ENCODE measurements at places on chromosomes 13 and 19.

GRCh38 chr19:10617409-10618121 is 7.8 kb upstream of the SLC44A2 start:
- H3K27me3 ChIP-seq, result no peaks in the 10 kb centered on the region
- H3K4me3 ChIP-seq, result no peak overlapping the region
- H3K36me3 ChIP-seq, result no peaks in the 10 kb centered on the region
- H3K27ac ChIP-seq, result no peak overlapping the region

DNA sequence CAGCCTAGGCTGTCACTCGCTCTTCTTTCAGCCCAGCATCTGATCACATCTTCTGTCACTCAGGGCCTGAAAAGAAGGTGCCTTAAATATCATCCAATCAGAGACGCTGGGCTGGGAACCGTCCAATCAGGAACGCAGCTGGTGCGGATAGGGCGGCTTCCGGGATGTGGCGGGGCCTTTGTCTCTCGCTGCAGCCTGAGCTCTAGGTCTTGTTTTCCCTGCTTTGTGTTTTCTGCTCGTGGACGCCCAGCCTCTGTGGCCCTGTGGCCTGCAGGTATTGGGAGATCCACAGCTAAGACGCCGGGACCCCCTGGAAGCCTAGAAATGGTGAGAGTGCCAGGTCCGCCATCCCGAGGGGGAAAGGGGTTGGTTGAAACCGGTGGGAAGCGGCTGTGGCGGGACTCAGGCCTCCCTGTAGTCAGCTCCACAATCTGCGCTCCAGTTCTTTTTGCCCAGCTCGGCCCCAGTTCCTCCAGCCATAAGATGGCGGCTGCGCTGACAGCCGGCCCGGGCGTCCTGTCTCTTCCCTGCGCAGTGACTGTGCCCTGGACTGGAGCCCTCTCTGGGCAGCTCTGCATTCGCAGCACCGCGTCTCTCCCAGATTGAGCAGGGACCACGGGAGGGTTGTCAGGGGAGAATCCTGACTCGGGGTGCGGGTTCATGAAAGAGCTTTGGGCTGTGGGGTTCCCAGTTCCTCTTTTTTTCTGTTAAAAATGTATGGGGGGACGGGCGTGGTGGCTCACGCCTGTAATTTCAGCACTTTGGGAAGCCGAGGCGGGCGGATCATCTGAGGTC is at the start of gene ZNF85:
Gene ZNF85, plus strand, starts transcription at position 175 of the 795 bp plus-strand sequence. Its CDS starts 150 bp downstream, at position 325.
- peak within 1 kb of the TSS; percentile 100 for H3K4me3 ChIP-seq
- H3K27me3 ChIP-seq, result no peaks in the 10 kb centered on the region
- peak within 1 kb of the TSS; percentile 100 for H3K27ac ChIP-seq
- DNase-seq, result peak; percentile 81
- H3K4me1 ChIP-seq, result peaks cover 43% of the 10 kb centered on the region
- H3K36me3 ChIP-seq, result peaks cover 26% of the 10 kb centered on the region

- H3K27me3 ChIP-seq, result no peaks in the 10 kb centered on the region
- DNase-seq, result no peak
- no peak overlapping the region for H3K4me3 ChIP-seq
- peak overlapping the region; percentile 73 for H3K27ac ChIP-seq
- peaks cover 3% of the 10 kb centered on the region for H3K36me3 ChIP-seq
Measured at GRCh38 chr13:111183959-111184358, 68.8 kb downstream of the ARHGEF7 start.

- no peaks in the 10 kb centered on the region for H3K27me3 ChIP-seq
- H3K4me3 ChIP-seq, result no peak overlapping the region
- peak; percentile 42 for DNase-seq
- H3K36me3 ChIP-seq, result no peaks in the 10 kb centered on the region
Measured at GRCh38 chr19:12769689-12770088, 5.7 kb downstream of the HOOK2 start.

DNA sequence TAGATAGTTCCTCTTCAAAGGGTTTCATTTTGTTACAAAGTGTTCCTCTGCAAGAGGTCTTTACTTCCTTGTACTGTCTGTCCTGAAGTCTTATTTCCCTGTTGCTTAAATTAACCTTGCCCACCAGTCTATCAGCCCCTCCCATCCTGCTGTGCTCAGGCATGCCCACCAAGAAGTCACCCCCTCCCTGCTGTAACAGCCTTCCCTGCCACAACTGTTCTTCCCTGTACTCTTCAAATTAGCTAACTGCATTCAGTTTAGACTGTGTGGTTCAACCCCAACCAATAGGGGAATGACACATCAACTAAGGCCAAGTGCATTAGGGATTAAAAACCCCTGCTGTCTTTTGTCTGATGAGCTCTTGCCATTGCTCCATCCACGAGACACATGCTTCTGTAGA is 34.4 kb upstream of the ZNF562 start:
- H3K27ac ChIP-seq, result no peak overlapping the region
- no peak overlapping the region for H3K4me3 ChIP-seq
- H3K4me1 ChIP-seq, result no peaks in the 10 kb centered on the region
- H3K36me3 ChIP-seq, result peaks cover 2% of the 10 kb centered on the region
- DNase-seq, result no peak
- H3K27me3 ChIP-seq, result peaks cover 16% of the 10 kb centered on the region

DNA sequence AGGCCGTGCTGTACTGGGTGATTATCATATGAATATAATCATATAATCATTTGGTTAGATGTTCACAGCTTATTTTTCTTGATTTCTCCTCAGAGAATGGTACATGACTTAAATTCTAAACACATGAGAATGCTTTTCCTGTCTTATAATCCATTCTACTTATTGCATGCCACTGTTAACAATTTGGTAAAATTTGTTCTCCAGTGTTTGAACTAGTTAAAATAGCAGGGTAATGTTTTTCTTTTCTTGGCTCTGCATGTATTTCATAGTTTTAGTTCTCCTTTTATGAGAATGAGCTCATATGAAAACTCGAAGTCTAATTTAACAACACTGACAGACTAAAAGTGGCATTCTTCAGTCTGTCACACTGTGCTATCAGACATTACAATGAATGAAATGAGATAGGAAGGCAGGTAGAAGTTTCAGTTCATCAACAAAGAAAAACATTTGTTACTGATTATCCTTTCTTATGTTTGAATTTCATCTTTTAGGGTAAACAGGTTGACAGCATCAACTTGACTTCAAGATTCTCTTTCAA is 10.2 kb downstream of the SPRYD7 start:
- no peaks in the 10 kb centered on the region for H3K27me3 ChIP-seq
- DNase-seq, result no peak
- no peaks in the 10 kb centered on the region for H3K4me1 ChIP-seq
- peaks cover 3% of the 10 kb centered on the region for H3K36me3 ChIP-seq
- no peak overlapping the region for H3K4me3 ChIP-seq

DNA sequence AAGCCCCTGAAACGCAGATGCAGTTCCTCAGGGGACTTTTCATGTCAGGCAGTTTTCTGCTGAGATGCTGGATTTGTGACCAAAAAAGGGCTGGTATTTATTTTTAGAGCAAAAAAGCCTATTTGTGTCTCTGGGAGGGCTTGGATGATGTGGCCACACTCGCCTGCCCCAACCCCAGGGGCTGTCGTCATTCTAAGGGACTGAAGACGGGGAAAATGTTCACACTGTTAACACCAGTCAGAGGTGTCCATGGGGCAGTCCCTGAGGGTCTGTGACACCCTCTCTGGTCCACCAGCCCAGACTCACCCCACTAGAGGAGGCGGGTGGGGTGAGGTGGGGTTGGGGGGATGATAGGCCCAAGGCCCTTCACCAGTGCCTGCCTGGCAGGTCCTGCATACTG is 15.9 kb upstream of the EPHX3 start:
- peaks cover 12% of the 10 kb centered on the region for H3K4me1 ChIP-seq
- H3K27ac ChIP-seq, result no peak overlapping the region
- H3K4me3 ChIP-seq, result no peak overlapping the region
- peaks cover 5% of the 10 kb centered on the region for H3K27me3 ChIP-seq
- DNase-seq, result no peak

GRCh38 chr13:66348745-66349690 is 881.1 kb downstream of the PCDH9 start:
- no peak overlapping the region for H3K4me3 ChIP-seq
- H3K27me3 ChIP-seq, result no peaks in the 10 kb centered on the region
- H3K27ac ChIP-seq, result no peak overlapping the region
- no peaks in the 10 kb centered on the region for H3K36me3 ChIP-seq

DNA sequence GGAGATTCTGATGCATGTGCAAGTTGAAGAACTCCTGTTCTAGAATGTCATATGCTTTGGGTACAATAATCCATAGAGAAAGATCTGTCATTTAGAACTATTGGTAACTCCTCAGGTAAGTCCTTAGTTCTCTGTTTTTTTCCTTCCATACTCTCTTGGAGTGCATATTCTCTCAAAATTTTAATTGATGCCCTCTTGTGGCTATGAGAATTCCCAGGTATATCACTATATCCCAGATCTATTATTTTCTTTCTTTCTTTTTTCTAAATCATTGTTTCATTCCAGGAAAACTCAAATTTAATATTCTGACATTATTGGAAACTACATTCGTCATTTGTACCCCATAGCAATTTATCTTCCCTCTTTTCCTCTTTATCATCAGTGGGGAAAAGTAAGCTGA is 485.4 kb downstream of the KLF5 start:
- H3K27ac ChIP-seq, result no peak overlapping the region
- no peak for DNase-seq
- H3K27me3 ChIP-seq, result no peaks in the 10 kb centered on the region
- H3K36me3 ChIP-seq, result no peaks in the 10 kb centered on the region
- H3K4me3 ChIP-seq, result no peak overlapping the region
- H3K4me1 ChIP-seq, result peaks cover 7% of the 10 kb centered on the region

DNA sequence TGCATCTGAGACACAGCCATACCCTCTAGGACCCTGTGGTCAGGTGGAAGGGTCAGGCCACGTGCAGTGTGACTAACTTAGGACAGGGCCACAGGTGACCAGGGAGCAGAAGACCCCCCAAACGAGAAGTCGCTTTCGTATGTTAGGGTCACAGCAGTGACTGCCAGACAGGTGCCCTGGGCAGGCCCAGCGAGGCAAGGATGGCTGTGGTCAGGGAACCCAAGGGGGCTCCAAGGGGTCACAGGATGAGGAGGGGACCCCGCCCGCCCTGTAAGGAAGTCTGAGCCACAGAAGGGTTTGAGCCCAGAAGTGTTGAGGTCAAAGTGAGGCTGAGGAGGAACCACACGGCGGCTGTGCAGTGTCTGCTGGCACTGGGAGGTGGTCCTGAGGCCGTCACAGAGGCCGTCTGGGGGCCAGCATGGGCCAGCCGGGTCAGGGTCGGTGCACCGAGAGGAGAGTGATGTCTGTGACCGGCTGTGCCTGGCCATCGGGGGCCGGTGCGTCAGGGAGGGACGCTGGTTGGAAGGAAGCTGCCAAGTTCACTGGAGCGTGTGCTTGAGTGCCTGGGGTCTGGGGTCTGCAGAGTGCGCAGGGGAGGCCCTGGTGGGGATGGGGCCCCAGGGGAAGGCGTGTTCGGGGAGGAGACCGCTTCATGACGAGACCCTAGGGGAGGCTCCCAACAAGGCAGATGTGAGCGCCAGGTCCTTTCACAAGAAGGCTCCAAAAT is 24.8 kb upstream of the TMEM255B start:
- no peaks in the 10 kb centered on the region for H3K36me3 ChIP-seq
- no peak for DNase-seq
- H3K27me3 ChIP-seq, result no peaks in the 10 kb centered on the region
- no peak overlapping the region for H3K4me3 ChIP-seq
- H3K27ac ChIP-seq, result no peak overlapping the region

DNA sequence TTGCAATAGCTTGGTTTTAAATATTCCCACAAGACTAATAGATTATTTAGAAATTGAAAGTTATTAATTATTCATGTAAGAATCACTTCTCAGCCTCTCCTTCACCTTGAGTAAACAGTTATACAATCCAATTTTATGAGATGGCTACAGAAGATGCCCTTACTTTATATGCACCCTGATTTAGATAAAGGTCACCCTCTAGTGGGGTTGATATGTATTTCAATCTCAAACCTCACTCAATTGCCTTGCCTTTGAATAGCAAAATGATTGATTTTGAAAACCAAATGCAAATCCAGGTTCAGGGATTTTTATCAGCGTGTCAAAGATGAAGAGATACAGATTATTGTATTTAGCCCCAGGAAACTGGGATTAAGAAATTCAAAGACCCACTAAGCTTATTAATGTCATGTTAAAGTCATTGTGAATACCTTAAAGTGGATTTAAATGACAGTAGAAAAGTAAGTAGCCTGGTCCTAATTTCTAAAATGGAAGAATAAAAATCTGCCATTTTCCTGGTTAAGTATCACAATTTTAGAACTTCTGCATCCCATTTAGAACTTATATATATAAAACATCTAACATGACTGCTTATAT is 305.1 kb downstream of the ITGBL1 start:
- peaks cover 22% of the 10 kb centered on the region for H3K27me3 ChIP-seq
- H3K36me3 ChIP-seq, result no peaks in the 10 kb centered on the region
- peaks cover 27% of the 10 kb centered on the region for H3K4me1 ChIP-seq
- no peak for DNase-seq
- H3K4me3 ChIP-seq, result no peak overlapping the region

DNA sequence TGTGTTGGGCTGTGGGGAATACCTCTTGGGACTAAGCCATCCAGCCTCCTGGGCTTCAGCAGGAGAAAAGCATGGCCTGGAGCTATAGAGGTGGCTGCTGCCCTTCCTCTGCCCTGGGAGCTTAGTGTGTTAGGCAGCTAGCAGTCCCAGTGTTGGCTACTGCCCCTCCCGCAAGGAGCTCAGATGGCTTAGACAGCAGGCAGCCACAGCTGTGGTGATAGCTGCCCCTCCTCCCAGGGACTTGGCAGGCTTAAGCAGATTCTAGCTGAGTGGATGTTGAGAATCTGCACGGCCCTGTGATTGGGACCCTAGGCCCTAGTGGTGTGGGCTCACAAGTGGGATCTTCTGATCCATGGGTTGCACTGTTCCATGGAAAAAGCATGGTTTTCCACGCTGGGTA is 264.5 kb downstream of the TDRD3 start:
- H3K27me3 ChIP-seq, result no peaks in the 10 kb centered on the region
- no peak overlapping the region for H3K27ac ChIP-seq
- H3K4me3 ChIP-seq, result no peak overlapping the region
- DNase-seq, result no peak
- H3K4me1 ChIP-seq, result no peaks in the 10 kb centered on the region
- no peaks in the 10 kb centered on the region for H3K36me3 ChIP-seq

- DNase-seq, result no peak
- H3K27ac ChIP-seq, result no peak overlapping the region
- H3K4me1 ChIP-seq, result no peaks in the 10 kb centered on the region
- no peak overlapping the region for H3K4me3 ChIP-seq
- H3K27me3 ChIP-seq, result peaks cover 2% of the 10 kb centered on the region
- peaks cover 67% of the 10 kb centered on the region for H3K36me3 ChIP-seq
Measured at GRCh38 chr19:56423985-56424353, 19.8 kb downstream of the ZNF583 start.

GRCh38 chr19:4061178-4061682 is 5.5 kb downstream of the ZBTB7A start:
- DNase-seq, result no peak
- H3K4me1 ChIP-seq, result peaks cover 6% of the 10 kb centered on the region
- H3K36me3 ChIP-seq, result no peaks in the 10 kb centered on the region
- no peak overlapping the region for H3K27ac ChIP-seq

Data from neural crest cell (in vitro differentiated cells).